ENCODE measurements at places on chromosomes 1 and 21.

DNA sequence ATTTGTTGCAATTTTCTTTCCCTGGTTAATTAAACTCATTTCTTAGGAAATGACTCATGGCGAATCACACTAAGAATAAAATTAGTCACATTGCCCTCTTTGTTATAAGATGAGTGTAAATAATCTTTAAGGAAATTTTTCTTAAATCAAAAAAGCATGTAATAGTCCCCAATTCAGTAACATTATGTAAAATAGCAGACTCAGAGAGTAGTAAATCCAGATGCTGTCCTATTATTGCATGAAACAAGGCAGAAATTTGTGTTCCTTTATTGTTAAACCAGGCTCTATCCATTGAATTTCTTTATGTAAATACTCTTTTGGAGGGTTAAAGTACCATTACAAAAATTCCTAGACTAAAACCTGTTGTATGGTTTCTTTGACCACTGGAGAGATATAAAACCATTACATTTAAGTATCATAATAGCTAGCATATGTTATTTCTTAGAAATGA is 154.5 kb upstream of the C1orf87 start:
- no peaks in the 10 kb centered on the region for H3K36me3 ChIP-seq
- H3K27ac ChIP-seq = no peak overlapping the region
- no peaks in the 10 kb centered on the region for H3K27me3 ChIP-seq
- no peak overlapping the region for H3K4me3 ChIP-seq
- no peak for DNase-seq

GRCh38 chr1:226993814-226994585 is 53.9 kb downstream of the COQ8A start:
- no peaks in the 10 kb centered on the region for H3K4me1 ChIP-seq
- no peaks in the 10 kb centered on the region for H3K27me3 ChIP-seq
- no peak overlapping the region for H3K4me3 ChIP-seq
- DNase-seq = no peak
- no peaks in the 10 kb centered on the region for H3K36me3 ChIP-seq

- H3K27me3 ChIP-seq = no peaks in the 10 kb centered on the region
- DNase-seq = no peak
- no peaks in the 10 kb centered on the region for H3K4me1 ChIP-seq
- H3K4me3 ChIP-seq = no peak overlapping the region
- H3K27ac ChIP-seq = no peak overlapping the region
- no peaks in the 10 kb centered on the region for H3K36me3 ChIP-seq
These were observed 69.4 kb downstream of the VPS26C start for GRCh38 chr21:37197746-37198145.

- no peaks in the 10 kb centered on the region for H3K27me3 ChIP-seq
- H3K4me1 ChIP-seq = no peaks in the 10 kb centered on the region
- H3K36me3 ChIP-seq = no peaks in the 10 kb centered on the region
- H3K4me3 ChIP-seq = no peak overlapping the region
- H3K27ac ChIP-seq = no peak overlapping the region
These were observed 6.3 kb downstream of the KIF17 start for GRCh38 chr1:20711285-20712214.

All from breast epithelium (tissue), 4 donors.